ENCODE measurements at places on chromosomes 12 and 14. TPM values are rescaled to one million over a fixed set of nuclear protein-coding genes. Genes with fewer than 3 reads are reported as not detected.

Gene RPL10L
- total RNA-seq = not detected

Gene TOMM20L
- not detected for total RNA-seq

Gene CHD8
- 72.0 TPM for total RNA-seq

Gene LPAR5
- 0.59 TPM for total RNA-seq

Gene LGALS3
- total RNA-seq = 1.0 TPM

Gene RDH12
- total RNA-seq = not detected

Gene CD163L1
- total RNA-seq = 0.44 TPM

Gene CEP290
- total RNA-seq = 31.9 TPM

Gene FAIM2
- total RNA-seq = not detected

Gene TULP3
- 47.0 TPM for total RNA-seq

Gene PRR4
- 1.2 TPM for total RNA-seq

Gene SLC2A13
- total RNA-seq = 9.6 TPM

Gene MEG3
- total RNA-seq = 15.3 TPM

Gene L2HGDH
- total RNA-seq = 15.9 TPM

Gene PRIMA1
- 20.8 TPM for total RNA-seq

Gene OAS1
- not detected for total RNA-seq

Gene SPIC
- not detected for total RNA-seq

Gene SLC17A8
- 0.40 TPM for total RNA-seq

Gene ADGRD1
- total RNA-seq = 2.1 TPM

Gene ATP2B1
- total RNA-seq = 66.7 TPM

Gene KCNH3
- total RNA-seq = 1.5 TPM

Gene UTP20
- 22.8 TPM for total RNA-seq

Gene ACOT4
- total RNA-seq = 0.46 TPM

Gene ARHGDIB
- total RNA-seq = 0.95 TPM

Data from endodermal cell (in vitro differentiated cells).